ENCODE measurements at places on chromosomes 2 and 18. TPM values are rescaled to one million over a fixed set of nuclear protein-coding genes. Genes with fewer than 3 reads are reported as not detected.

GRCh38 chr2:107336526-107336925 lies 450.6 kb upstream of the ST6GAL2 start:
- DNase-seq: no peak

- no peak for DNase-seq
Observed at GRCh38 chr2:42096869-42097591, 49.2 kb downstream of the PKDCC start.

- DNase-seq: peak; percentile 73
Observed at GRCh38 chr18:45670281-45670962, 53.6 kb upstream of the SLC14A1 start.

DNA sequence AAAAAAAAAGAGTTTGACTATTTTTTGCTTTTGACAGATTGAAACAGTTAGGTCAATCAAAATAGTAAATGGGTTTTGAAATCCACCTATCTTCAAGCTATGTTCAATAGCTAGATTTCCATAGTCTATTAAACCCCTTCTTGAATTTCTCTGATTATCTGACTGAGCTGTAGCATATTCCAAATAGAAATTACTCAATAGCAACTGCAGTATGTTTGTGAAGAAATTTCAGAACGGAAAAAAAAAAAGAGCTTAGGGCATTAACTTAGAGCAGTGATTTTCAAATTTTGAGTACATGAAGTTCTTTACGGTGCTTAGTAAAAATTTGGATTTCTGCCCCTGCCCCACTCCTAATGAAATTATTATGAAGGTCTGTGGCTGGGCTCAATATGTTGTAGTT lies 432.3 kb downstream of the LRP1B start:
- no peak for DNase-seq

- no peak for DNase-seq
Observed at GRCh38 chr2:239256350-239256743, 144.5 kb downstream of the HDAC4 start.

DNA sequence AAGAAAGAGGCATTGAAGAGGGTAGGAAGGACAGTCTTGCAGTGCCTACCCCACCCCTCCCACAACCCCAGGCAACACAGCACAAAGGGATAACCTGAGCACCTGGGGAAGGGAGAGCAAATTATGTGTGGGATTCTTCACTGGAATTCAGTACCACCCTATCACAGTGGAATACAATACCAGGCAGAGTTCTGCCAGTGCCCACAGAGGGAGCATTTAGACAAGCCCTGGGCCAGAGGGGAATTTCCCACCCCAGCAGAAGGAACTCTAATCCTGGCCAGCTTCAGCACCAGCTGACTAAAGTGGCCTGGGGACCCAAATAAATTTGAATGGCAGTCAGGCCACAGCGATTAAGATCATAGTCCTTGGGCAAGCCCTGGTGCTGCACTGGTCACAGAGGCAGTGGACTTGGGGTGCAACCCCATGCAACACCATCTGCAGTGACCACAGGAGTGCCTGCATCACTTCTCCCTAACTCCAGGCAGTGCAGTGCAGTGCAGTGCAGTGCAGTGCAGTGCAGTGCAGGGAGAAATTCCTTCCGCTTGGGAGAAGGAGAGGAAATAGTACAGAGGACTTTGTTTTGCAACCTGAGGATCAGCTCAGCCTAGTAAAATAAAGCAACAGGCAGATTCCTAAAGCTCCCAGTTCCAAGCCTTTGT lies 147.8 kb upstream of the SRD5A2 start:
- no peak for DNase-seq

- DNase-seq: no peak
Observed at GRCh38 chr2:8679827-8680731, 1.8 kb upstream of the ID2 start.

DNA sequence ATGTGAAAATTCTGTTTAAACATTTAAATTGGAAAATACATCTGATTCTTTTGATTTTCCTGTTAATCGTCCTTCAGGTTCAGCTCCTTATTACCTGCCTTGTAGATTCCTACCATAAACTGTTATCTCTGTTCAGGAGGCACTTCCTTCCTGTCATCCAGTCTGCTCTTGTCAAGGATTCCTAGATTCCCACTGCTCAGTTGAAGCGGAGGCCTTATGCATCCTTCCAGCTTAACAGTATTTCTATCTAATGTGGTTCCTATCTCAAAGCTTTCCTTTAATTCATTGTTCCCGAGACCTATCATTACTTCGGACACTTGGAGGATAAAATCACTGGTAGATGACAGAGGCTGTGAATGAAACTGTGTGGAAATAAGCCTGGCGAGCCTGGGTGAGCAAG lies 12.0 kb downstream of the SPAG16 start:
- DNase-seq: no peak

DNA sequence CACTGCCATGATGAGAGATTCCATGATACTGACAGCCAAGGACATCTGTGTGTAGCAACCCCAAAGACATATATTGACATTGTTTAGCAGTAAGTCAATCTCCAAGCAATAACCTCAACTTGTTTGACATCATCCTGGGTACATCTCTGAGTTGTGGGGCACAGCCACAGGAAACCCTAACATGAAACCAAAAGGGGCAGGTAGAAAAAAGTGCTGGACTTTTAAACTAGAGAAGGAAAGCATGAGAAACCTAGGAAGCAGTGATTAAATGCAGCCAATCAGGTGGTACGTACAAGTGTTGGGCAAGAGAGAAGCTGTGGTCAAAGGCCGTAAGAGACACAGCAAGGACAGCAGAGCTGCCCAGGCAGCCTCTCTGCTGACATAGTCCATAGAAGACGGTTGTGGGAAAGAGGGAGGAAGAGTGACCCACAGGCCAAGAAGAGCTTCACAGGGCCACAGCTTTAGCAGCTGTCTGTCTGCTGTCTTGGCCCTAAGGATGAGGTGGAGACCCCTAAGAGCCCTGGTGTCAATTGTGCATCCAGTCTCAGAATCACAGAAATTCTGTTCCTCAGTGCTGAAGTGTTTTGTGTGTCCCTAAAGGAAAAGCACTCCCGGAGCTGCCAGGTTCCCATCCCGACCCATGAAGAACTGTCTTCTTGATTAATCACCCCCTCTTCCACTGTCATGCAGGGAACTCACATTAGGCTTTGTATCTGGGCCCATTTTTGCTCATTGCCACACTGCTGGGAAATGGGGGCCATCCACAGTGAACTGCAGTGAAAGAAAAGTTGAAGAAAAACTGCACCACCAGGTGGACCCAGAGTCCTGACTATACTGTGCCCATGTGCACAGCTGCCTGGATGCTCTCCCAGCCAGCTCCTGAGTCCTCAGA lies 25.4 kb upstream of the CHN1 start:
- DNase-seq: no peak

DNA sequence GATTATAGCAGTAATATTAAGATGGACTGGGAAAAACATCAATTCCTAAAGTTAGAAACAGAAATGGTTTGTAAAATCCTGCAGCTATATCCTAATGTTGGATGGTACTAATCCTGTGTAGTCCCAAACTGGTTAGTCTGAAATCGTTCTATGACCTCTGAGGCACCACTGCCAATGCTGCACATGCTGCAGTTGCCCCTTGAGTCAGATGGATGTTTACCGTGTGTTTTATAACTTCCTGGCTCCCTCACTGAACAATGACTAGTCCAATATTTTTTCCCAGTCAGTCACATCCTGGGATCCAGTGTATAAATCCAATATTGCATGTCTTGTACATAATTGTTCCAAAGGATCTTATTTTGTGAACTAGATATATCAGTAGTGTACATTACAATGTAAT lies 226.7 kb upstream of the PKDCC start:
- DNase-seq: no peak

DNA sequence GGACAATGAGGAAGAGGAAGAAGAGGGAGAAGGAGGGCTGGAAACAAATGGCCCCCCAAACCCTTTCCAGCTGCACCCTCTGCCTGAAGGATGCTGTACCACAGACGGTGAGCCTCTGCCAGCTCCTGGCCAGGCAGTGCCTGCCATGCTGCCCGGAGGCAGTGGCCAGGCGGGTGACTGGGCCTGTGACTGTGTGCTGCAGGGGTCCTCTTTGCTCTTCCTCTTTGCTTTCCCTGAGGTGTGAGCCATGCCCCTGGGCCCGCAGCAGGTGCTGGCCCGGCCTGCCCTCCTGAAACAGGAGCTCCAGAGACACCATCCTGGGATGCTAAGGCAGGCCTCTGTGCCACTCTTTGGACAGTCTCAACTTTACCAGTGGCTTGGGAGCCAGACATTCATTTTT lies 28.6 kb downstream of the GREB1 start:
- DNase-seq: no peak

DNA sequence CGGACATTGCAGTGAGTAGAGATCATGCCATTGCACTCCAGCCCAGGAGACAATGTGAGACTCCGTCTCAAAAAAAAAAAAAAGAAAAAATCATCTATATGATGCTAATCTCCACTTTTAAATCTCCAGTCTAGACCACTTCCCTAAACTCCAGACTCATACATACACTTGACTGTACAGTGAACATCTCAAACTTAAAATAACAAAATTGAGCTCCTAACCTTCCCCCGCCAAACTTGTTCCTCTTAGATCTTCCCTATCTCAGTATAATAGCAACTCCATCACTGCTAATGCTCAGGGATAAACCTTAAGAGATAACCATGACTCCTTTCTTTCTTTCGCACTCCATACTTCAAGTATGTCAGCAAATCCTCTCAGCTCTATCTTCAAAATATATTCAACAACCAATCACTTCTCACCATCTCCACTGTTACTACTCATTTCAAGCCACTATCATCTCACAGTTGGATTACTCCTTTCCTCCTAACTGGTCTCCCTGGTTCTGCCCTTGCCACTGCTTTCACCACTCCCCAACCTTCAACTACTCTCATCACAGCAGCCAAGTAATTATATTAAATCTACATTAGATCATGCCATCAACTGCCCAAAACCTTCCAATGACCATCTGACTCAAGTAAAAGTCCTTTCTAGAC lies 12.0 kb downstream of the MEMO1 start:
- no peak for DNase-seq

GRCh38 chr2:65129286-65129825 lies 550 bp downstream of the RAB1A start:
- peak; percentile 47 for DNase-seq

- DNase-seq: no peak
Observed at GRCh38 chr2:80135001-80135400, 169.6 kb downstream of the LRRTM1 start.

DNA sequence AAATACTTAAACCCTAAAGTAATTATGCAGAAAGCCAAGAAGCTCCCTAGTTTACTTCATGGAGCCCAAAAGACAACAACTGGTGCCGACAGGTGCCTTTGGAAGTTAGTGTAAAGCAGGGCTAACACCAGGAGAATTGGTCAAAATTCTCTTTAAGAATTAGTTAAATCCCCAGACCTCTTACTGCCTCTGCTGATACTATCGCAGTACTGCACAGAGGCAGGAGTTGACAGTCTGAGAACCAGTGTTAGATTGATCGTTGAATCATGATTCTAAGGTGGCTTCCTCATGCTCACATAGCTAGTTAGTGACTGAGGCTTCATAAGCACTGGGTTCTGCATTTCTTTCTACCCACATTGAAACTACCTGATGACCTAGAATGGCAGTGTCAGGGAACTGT lies 445.0 kb downstream of the XIRP2 start:
- DNase-seq: no peak

DNA sequence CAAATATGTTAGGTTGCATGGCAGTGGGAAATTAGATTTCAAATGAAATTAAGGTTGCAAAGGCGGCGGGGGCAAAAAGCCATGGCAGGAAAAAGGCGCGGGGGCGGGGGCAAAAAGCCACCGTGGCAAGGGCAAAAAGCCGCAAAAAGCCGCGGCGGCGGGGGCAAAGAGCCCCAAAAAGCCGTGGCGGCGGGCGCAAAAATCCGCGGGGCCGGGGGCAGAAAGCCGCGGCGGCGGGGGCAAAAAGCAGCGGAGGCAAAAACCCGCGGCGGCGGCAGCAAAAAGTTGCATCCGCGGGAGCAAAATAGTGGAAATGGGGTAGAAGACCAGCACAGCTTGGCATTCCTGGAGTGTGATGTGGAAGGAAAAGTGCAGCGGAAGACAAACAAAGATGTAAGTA lies 417.1 kb downstream of the ANKRD30B start:
- DNase-seq: no peak

DNA sequence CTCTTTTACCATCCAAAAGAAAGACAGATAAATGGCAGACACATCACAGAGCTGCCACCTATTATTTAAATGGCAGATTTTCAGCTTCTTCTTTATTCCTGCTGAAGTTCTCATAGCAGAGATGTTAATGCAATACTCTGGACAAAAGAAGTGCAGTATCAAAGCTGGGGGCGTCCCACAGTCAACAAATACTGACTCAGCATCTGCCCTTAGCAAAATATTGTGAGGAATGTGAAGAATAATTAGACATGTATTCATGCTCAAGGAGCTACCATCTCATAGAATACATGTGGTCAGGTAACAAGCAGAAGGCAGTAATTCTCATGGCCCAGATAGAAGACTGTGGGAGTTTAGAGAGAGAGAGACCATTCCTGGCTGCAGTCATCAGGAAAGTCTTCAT lies 108.0 kb upstream of the TANK start:
- DNase-seq: no peak

DNA sequence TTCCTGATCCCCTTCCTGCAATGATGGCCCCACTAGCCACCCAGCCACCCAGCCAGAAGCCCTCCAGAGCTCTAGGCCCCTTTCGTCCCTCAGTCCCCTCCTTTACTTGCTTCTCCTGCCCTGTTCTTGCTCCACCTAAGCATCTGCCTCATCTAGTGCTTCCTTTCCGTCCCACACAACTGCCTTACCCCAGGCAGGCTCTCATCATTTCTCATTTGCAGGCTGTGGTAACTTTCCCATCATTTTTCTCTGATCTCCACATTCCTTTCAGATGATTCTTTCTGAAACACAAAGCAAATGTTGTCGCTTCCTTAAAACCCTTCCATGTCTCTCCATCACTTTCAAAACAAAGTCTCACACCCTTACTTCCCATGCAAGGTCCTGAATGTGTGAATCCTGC lies 459.8 kb downstream of the METTL4 start:
- DNase-seq: no peak

DNA sequence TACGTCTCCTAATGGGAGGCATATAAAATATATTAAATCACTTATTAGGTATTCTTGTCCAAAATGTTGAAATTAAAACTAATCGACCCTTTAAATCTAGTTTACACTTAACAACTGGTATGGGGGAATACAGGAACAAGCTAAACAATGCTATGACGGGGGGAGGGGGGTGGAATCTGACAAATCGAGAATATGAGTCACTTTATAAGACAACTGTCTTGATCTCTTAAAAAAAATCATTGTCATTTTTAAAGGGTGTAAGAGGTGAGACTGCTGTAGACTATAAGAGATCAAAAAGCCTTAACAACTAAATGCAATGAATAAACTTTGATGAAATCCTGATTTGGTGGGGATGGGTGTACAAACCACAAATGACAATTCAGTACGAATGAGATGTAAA lies 6.0 kb downstream of the MAP3K2 start:
- DNase-seq: no peak

- no peak for DNase-seq
Observed at GRCh38 chr2:95328358-95329125, 31.4 kb downstream of the KCNIP3 start.

GRCh38 chr2:6810961-6811360 lies 54.7 kb downstream of the CMPK2 start:
- no peak for DNase-seq

GRCh38 chr2:25664183-25664964 lies 9.0 kb downstream of the DTNB start:
- DNase-seq: peak; percentile 80

MC5R gene
- total RNA-seq: not detected

COL5A2 gene
- 0.42 TPM for total RNA-seq

ASB18 gene
- not detected for total RNA-seq

SULT1C4 gene
- not detected for total RNA-seq

EML6 gene
- total RNA-seq: 0.49 TPM

ICA1L gene
- 0.74 TPM for total RNA-seq

GPR35 gene
- total RNA-seq: 0.20 TPM
